ENCODE measurements at places on chromosomes 5 and 9.

- ATAC-seq: no peak
These were observed 4.1 kb upstream of the NSMF start for GRCh38 chr9:137462986-137463930.

- no peak for ATAC-seq
These were observed 21.5 kb upstream of the DMRT2 start for GRCh38 chr9:1028501-1029190.

DNA sequence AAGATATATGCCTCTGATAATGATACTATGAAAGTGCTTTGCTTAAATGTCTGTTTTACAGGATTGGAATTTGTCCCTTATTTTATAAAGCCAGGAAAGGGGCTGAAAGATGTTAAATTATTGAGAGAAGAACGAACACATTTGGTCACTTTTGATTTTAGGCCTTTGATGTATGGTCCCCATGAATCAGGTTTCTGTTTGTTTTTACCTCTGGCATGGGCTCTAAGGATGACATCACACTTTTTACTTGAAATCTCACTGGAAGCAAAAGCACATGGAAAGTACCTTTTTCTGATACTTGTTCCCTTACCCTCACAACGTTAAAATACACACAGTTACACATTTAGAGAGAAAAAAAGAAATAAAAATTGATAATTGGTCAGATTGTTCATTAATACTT is 6.9 kb downstream of the OTULIN start:
- ATAC-seq: peak; percentile 22

DNA sequence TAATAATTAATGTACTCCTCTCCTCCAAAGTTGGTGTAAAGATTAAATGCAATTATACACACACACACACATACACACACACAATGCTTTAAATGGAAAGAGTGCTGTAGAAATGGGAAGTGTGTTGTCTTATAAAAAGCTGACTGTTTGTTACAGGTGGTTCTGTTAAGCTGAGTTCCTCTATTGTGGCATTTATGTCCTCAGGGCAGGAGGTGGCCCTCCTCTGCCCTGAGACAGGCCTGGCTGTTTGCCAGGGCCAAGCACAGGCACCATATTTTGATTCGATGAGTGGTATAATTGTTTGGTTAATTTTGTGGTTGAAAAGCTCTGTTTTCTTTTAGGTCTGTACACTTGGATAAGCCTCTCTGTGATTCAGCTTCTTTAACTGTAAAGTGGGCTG is 573.9 kb downstream of the KIF4B start:
- ATAC-seq: no peak

DNA sequence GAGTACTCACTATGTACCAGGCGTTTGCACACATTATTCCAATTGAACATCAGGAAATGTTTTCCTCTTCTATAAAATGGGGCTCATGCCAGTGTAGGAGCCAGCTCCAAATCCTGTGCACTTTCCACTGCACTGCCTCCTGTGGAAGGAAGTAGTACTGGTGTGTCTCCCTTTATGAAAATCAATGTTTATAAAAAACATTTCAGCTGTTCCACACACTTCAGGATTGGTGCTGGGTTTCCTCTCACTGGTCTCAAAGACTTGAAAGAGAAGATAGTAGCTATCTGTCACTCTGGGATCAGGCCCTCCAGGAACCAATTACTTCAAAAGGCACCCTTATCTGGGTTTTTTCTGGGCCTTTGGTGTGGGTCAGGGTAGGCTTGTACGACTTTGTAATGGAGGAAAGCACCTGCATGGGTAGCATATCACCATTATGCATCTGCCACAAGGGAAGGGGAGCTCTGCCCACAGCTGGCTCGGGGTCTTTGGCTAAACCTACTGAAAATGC is 32.5 kb downstream of the RAB14 start:
- peak; percentile 38 for ATAC-seq

DNA sequence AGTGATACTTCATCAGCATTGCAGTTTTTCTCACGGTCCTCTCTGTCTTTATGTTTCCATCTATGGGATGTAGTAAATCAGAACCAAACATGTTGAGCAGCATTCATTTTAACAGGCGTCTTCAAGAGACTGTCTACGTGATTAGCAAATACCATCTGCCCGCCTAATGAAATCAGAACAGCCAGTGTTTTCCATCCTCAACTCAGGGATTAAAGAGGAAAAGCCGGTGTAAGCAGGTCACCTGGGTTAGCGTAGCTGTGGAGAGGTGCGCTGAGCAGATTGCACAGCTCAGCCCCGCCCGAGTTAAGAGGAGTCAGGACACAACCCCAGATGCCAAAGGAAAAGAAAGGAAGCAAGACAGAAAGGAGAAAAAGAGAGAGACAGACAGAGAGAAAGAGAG is 54.3 kb upstream of the ANKRD33B start:
- ATAC-seq: no peak

- ATAC-seq: no peak
These were observed 406.4 kb downstream of the HTR1A start for GRCh38 chr5:63555874-63556273.

DNA sequence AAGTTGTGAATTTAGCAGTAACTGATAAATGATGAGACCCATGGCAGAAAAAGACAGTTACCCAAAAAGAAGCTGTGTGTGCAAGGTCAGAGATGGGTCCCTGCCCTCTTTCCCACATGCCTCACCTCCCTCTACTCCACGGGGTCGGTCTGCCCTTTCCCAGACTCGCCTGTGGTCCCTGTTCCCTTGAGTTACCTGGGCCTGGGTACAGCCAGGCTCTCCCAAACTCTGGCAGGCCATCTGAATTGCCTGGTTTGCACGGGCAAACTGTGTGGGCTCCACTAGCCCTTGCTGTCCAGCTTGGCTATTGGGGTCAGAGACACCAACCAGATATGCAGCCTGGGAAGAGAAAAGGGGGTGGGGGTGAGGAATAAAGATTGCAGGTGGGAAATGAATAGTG is 18.4 kb upstream of the TPM2 start:
- no peak for ATAC-seq

GRCh38 chr5:116536316-116537083 is 38.1 kb downstream of the SEMA6A start:
- ATAC-seq: no peak

DNA sequence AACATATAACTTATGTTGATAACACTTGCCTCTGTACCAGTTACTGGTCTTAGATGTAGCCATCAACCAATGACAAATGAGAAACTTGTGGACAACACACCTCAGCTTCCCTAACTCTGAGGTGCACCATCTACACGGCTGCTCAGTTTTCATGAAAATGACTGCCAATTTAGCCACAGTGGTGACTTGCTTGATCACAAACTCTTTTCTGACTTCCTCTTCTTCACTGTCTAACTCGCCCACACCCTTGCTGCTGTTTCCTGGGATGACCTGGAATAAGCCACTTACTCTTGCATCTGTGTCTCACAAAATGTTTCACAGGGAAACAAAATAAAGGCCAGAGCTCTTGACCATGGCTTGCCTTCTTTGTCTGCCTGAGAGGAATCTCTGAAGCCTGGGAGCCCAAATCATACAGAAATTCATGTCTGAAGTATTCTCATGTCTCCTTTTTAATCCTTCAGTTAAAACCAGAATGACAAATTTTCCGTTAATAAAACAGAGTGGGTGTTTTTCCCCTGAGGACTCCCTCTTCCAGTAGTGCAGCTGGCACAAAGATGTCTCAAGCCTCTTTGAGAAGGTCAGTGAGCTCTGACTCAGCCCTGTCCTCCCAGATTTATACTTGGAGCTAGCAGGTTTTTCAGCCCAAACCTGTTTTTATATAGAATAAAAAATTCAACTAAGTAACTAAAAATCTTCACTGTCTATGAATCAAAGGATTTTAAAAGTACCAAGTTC is 126.5 kb upstream of the PAM start:
- no peak for ATAC-seq

Data from activated CD4-positive, CD25-positive, alpha-beta regulatory T cell treated with anti-CD3 and anti-CD28 coated beads, Interleukin-2, amount 50 U/mL, for 24 hours (primary cell).